ENCODE measurements at places on chromosomes 4 and X. TPM values are rescaled to one million over a fixed set of nuclear protein-coding genes. Genes with fewer than 3 reads are reported as not detected.

DNA sequence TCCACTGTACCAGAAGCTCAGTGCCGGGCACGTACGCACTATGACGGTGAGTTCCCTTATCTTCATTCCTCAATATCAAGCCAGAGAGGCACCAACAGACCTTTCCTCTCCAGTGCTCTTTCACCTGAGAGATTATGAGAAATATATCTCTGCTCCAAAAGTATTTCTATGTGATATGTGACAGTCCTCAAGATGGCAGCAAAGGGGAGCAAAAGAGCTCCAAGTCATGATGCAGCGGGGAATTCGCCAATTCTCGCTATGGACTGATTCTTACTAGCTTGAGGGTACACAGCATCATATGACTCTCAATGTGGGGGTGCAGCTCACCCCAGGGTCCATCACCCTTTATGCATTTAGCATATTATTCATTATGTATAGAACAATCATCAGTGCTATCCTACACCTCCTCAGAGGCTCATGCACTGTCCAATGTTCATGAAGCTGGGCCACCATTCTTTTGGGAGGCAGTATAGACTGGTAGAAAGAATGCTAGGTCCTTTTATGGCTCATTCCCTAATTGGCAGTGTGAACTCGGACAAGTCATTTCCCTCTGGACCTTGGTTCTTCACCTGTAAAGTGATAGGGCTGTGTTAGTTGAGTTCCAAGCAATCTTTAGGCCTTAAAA lies 12.8 kb upstream of the IQSEC2 start:
- DNase-seq: no peak

- no peak for DNase-seq
Observed at GRCh38 chr4:40939856-40940255, 190.1 kb downstream of the NSUN7 start.

GRCh38 chr4:82053396-82053795 lies 320.4 kb downstream of the HNRNPD start:
- DNase-seq: no peak

DNA sequence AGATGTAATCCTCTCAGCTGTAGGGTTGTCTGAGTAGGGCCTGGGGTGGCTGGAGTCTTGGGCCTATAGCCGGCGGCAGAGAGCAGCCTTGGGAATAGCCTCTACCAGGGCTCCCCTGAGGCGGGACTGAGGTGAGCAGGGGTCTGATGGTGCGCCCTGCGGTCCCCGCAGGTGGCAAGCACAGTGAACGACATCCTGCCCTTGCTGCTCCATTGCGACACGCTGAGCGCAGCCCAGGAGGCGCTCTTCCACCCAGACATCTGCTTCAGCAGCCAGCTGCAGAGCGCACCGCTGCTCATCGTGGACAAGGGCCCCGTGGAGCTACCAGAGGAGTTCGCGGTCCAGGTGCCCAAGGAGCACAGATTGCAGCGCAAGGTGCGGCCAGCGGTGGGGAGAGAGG lies 317.0 kb downstream of the ADGRL3 start:
- DNase-seq: peak; percentile 70

GRCh38 chr4:142406917-142407501 lies 439.1 kb downstream of the INPP4B start:
- DNase-seq: no peak

- no peak for DNase-seq
Observed at GRCh38 chr4:144969821-144970220, 128.2 kb downstream of the ANAPC10 start.

DNA sequence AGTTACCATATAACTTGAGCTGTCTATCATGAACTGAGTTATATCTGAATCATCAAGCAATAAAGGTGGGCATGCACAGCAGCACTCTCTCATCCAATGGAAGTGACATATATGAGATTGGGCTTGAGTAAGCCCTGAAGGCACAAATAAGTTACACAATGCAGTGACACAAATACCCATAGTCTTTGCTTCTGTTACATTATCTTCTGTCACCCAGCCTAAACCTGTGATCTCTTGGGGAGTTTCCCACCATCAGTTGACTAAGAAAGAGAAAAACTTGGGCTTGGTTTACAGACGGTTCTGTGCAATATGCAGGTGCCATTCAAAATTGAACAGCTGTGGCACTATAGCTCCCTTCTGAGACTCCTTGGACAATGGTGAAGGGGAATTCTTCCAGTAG lies 138.8 kb upstream of the IL15 start:
- DNase-seq: no peak

- DNase-seq: peak; percentile 97
Observed at GRCh38 chr4:6783111-6783981, 819 bp downstream of the KIAA0232 start.

- DNase-seq: no peak
Observed at GRCh38 chr4:147366164-147366563, 114.7 kb upstream of the EDNRA start.

DNA sequence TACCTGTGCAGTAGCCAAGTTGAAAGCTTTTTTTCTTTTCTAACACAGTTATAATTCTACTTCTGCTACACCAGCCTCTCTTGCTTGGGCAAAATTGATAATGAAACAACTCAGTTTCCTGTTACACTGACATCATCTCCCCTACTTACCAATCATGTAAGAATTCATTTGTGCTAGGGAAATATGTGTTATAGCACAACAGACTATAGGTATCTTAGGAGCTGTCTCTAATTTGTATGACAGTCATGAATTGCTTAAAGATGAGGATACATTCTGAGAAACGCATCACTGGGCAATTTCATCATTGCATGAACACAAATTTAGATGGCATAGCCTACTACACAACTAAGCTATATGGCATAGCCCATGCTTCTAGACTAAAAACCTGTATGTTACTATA lies 246.3 kb upstream of the ANKRD50 start:
- DNase-seq: no peak

GRCh38 chr4:10102474-10103332 lies 13.9 kb downstream of the WDR1 start:
- DNase-seq: no peak

GRCh38 chr4:5940470-5941203 lies 47.8 kb upstream of the CRMP1 start:
- no peak for DNase-seq

DNA sequence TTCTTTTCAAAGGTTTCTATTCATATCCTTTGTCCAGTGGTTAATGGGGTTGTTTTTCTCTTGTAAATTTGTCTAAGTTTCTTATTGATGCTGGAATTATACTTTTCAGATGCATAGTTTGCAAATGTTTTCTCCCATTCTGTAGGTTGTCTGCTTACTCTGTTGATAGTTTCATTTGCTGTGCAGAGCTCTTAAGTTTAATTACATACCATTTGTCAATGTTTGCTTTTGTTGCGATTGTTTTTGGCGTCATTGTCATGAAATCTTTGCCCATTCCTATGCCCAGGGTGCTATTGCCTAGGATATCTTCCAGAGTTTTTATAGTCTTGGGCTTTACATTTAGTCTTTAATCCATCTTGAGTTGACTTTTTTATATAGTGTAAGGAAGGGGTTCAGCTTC lies 21.2 kb upstream of the UGT8 start:
- no peak for DNase-seq

- no peak for DNase-seq
Observed at GRCh38 chr4:174177536-174177935, 105.9 kb downstream of the FBXO8 start.

- DNase-seq: no peak
Observed at GRCh38 chr4:100414016-100414790, 103.6 kb downstream of the EMCN start.

GRCh38 chr4:169286562-169287301 lies 16.0 kb upstream of the SH3RF1 start:
- DNase-seq: no peak

GRCh38 chr4:80178964-80179363 lies 18.3 kb upstream of the PRDM8 start:
- no peak for DNase-seq

DNA sequence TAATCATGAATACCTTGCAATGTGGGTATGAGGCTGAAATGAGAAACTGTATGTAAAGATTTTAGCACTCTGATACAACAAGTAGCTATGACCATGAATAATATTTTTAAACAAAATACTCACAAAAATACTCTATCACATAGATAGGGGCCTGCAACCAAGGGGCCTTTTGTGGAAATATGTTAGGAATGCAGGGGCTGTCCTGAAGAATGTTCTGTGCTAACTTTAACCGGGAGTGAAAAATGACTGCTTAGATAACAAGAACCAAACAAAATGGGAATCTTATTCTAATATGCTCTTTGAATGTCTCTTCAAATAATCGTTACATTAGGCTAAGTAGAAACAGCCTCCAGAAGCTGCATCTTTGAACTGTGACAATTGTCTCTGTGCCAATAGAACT lies 37.9 kb upstream of the GYPA start:
- DNase-seq: peak; percentile 6

GRCh38 chr4:10639100-10639499 lies 45.5 kb downstream of the CLNK start:
- no peak for DNase-seq

GRCh38 chr4:137312257-137312656 lies 220.0 kb downstream of the PCDH18 start:
- DNase-seq: no peak

DNA sequence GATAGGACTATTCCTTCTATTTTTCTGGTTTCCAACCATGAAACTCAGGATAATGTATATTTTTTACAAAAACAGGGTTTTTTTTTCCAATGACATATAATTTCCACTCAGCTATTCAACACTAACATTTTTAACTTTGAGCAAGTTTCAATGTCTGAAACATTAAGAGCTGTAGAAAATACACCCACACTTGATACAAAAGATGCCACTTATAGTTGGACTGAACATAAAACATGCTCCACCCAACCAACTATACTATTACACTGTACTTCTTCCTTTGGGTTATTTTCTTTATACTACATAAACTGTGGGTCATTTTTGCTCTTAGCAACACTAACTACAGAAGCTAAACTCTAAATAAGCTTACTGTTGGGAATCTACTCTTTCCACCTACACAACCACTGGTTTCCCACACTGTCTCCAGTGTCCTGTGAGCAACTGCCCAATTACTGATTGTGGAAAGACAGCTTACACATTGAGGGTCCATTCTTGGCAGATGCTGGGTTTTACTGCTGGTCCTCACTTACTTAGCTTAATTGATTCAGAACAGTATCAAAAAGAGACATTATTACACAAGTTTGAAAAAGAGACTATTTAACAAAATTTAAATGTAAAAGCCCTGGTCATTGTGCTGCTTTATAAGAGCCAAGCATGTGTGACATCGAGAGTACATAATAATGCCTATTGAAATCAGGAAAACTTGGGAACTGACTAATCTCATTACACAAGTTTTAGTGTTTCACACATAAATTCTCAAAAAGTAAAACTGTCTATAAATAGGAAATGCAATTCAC lies 6.3 kb downstream of the AMMECR1 start:
- DNase-seq: no peak

DNA sequence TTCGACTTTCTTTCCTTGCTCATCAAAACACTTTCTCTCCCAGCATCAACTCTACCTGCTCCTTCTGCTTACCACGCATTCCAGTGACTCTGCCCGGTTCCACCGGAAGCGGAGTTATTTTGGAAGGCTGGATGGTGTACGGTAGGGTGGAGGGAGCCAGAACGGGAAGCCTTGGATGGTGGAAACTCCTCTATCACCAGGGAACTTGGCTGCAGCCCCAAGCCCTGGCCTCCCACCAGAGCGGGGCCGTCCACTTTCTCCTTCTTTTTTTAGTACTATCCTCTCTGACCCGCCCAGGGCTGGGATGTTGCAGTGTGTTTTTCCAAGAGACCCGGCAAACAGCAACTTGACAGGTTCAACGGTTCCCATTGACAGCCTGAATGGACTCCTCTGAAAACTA lies 27.6 kb downstream of the ADGRG2 start:
- no peak for DNase-seq

DNA sequence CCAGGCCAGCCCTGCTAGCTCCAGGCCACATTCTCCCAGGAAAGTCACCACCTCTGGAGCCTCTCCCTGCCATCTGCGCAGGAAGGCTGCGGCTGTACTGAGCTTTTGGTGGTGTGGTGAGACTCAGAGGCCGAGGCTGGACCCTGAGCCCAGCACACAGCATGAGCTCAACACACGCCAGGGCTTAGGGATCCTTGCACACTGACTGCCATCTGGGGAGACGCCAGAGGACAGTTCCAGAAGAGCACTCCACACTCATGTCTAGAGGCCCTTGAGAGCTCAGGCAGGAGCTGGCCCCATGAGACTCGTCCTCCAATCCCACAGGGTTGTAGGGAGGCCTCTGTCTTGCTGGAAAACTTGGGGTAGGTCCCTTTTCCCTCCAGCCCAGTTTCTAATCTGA lies 40.6 kb downstream of the ABLIM2 start:
- no peak for DNase-seq

- DNase-seq: no peak
Observed at GRCh38 chrX:141221611-141222010, 20.7 kb downstream of the SPANXC start.

Gene VCX
- total RNA-seq: not detected

Gene GAGE1
- total RNA-seq: not detected

Gene MAGEE1
- 0.45 TPM for total RNA-seq

Gene CACNA1F
- 6.1 TPM for total RNA-seq

Gene DOK7
- total RNA-seq: 8.1 TPM

Gene ANOS1
- total RNA-seq: not detected

Gene KLB
- total RNA-seq: 0.18 TPM

Gene FRMD7
- not detected for total RNA-seq
